ENCODE measurements at places on chromosomes 6 and 20.
A peak's percentile ranks its signal among the peaks of the same experiment; 100 is the strongest.

DNA sequence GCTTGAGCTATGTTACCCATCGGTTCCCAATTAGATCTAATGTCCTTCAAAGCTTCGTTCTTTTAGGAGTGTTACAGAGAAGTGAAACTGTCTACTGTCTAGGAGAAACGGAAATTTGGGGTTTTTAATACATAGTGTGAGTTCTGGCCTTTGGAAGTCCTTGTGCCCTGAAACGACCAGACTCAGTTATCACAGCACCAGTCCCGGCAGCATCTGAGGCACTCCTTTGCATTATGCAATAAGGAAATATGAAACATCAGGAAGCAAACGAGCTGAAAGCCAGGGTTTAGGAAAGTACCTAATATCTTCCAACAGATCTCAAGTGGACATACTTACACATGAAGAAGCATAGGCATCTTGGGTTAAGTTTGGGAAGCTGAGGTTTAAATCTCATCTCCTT, 61.8 kb upstream of the ADGRF1 start:
- no peak for DNase-seq
- no peaks in the 10 kb centered on the region for H3K4me1 ChIP-seq
- no peak overlapping the region for H3K4me3 ChIP-seq
- H3K36me3 ChIP-seq = no peaks in the 10 kb centered on the region
- peaks cover 2% of the 10 kb centered on the region for H3K27me3 ChIP-seq

DNA sequence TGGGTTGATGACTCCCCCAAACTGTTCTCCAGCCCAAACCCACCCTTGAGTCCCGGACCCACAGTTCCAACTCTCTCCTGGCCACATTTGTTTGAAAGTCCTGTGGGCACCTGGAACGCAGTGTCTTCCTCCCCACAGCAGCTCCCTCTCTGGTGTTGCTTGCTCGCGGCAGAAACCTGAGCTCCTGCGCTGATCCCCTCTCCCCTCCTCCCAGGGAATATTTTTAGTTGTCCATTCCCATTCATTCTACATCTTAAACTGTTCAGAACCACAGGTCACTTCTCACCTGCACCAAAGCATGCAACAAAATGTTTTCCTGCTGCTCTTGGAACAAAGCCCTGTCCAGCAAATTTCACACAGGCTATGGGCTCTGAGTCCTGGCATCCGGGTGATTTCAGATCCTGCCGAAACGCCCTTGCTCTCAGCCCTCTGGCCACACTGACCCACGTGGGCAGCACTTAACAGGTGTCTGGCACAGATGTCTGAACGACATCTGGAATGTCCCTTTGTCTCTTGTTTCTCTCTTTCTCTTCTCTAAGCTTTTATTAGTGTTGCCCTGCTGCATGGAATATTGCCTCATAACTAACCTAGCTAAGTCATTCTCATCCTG, 27.0 kb upstream of the PMEPA1 start:
- H3K27ac ChIP-seq = no peak overlapping the region
- no peak overlapping the region for H3K4me3 ChIP-seq
- H3K36me3 ChIP-seq = no peaks in the 10 kb centered on the region
- H3K4me1 ChIP-seq = no peaks in the 10 kb centered on the region
- no peak for DNase-seq
- peaks cover 4% of the 10 kb centered on the region for H3K27me3 ChIP-seq

- H3K36me3 ChIP-seq = no peaks in the 10 kb centered on the region
- no peak overlapping the region for H3K4me3 ChIP-seq
- H3K27ac ChIP-seq = no peak overlapping the region
- DNase-seq = no peak
- H3K4me1 ChIP-seq = peaks cover 27% of the 10 kb centered on the region
These were observed 6.8 kb upstream of the EZR start for GRCh38 chr6:158825951-158826306.

- no peaks in the 10 kb centered on the region for H3K27me3 ChIP-seq
- H3K27ac ChIP-seq = peak overlapping the region; percentile 86
- H3K4me3 ChIP-seq = peak overlapping the region; percentile 58
These were observed 12.2 kb downstream of the IGF2R start for GRCh38 chr6:159981071-159981402.

DNA sequence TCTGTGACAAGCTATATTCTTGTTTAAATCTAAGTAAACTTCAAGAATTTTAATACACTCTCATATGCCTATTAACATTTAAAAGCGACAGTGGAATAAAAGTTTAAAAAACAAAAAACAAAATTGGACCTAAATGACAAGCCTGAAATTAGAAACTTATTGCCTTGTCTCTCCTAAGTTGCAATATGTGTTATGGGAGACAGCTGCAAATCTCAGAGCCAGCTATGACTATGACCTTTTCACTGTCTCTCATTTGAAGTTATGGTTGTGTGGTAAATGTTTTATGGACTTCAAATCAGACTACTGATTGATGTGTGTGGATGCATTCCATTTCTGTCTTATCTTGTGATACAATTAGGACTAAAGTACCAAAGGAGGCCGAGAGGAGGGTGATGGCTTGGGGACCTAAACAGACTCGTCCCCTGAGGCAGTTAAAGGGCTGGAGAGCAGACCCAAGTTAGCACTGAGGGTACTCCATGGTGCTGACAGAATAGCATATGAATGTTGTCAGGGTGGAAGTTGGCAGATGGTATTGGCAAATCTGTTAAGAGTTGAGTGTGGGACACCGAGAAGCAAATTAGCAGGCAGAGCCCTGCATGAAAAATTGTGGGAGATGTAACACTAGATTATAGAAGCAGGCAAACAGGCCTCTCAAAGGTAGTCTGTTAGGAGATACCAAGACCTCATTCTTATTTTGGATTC, 930.1 kb upstream of the MAN1A1 start:
- H3K4me1 ChIP-seq = no peaks in the 10 kb centered on the region
- no peak overlapping the region for H3K27ac ChIP-seq
- H3K27me3 ChIP-seq = no peaks in the 10 kb centered on the region
- no peak overlapping the region for H3K4me3 ChIP-seq
- H3K36me3 ChIP-seq = no peaks in the 10 kb centered on the region

- H3K36me3 ChIP-seq = peaks cover 5% of the 10 kb centered on the region
- no peak overlapping the region for H3K27ac ChIP-seq
- H3K27me3 ChIP-seq = no peaks in the 10 kb centered on the region
- H3K4me3 ChIP-seq = no peak overlapping the region
- no peak for DNase-seq
These were observed 294.2 kb upstream of the JARID2 start for GRCh38 chr6:14951704-14952103.

DNA sequence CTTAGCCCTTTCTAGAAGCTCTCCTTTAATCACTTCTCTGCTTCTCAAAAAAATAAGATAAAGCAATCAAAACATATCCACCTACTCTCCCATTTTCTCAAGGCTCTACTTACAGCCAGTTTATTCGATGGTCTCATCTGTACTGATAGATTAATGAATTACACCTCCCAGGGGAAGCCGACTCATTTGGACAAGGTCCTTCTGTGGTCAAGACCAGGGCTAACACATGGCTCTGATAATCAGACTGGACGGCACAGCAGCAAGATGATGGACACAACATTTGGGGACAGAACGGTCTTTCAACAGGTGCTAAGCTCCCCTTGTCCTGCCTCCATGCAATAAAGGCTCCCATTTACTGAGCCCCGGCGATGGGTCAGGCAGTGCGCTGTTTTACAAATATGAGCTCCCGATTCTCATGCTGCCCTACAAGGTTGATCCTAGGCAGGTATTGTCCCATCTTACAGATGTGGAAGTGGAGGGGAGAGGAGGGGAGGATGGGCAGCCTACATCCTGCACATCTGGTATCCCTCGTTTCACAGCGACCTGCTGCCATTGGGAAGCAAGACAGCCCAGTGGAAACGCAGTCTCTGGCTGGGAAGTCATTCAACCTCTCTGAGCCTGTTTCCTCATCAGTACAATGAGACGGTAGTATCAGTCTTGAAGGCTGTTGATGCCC, 15.7 kb downstream of the CPNE5 start:
- DNase-seq = no peak
- peaks cover 27% of the 10 kb centered on the region for H3K4me1 ChIP-seq
- H3K36me3 ChIP-seq = no peaks in the 10 kb centered on the region

DNA sequence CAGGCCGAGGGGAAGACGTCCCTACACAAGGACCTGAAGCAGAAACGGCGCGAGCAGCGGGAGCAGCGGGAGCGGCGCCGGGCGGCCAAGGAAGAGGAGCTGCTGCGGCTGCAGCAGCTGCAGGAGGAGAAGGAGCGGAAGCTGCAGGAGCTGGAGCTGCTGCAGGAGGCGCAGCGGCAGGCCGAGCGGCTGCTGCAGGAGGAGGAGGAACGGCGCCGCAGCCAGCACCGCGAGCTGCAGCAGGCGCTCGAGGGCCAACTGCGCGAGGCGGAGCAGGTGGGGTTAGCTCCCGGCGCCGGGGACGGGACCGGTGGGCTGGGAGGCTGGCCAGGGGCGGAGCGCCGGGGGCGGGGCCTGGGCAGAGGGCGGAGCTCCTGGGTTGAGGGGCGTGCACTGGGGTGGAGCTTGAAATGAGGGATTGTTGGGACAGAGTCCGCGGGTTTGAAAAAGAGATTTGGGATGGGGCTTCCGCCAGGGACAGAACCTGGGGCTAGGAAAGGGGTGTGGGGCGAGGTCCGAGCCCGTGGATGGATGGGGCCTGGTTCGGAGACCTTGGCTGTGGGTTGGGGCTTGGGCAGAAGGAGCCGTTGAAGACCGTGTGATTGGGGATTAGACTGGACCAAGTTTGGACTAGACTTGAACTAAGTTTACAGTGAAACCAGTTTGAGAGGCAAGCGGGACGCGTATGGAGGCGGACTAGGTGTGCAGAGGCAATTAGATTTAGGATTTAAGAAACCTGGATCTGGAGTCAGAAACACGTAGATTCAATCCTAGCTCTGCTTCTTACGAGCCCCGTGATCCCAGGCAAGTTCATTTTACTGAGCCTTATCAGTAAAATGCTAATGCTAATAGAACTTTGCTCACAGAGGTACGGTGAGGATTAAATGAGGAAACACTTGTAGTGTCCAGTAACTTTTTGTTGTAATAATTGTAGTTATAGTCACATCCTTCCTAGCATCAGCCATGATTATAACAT, 20.9 kb downstream of the DEF6 start:
- H3K4me1 ChIP-seq = peaks cover 21% of the 10 kb centered on the region
- peaks cover 81% of the 10 kb centered on the region for H3K36me3 ChIP-seq
- no peaks in the 10 kb centered on the region for H3K27me3 ChIP-seq
- no peak overlapping the region for H3K4me3 ChIP-seq
- DNase-seq = no peak
- no peak overlapping the region for H3K27ac ChIP-seq

Measured in activated CD8-positive, alpha-beta memory T cell treated with anti-CD3 and anti-CD28 coated beads, Interleukin-2, amount 10 ng/mL, durations not matched to agents 7 days and 5 days (primary cell).